ENCODE measurements at places on chromosomes 13 and 19.
A peak's percentile ranks its signal among the peaks of the same experiment; 100 is the strongest.

GRCh38 chr13:29109987-29110386 is 289.8 kb downstream of the MTUS2 start:
- DNase-seq, result no peak

DNA sequence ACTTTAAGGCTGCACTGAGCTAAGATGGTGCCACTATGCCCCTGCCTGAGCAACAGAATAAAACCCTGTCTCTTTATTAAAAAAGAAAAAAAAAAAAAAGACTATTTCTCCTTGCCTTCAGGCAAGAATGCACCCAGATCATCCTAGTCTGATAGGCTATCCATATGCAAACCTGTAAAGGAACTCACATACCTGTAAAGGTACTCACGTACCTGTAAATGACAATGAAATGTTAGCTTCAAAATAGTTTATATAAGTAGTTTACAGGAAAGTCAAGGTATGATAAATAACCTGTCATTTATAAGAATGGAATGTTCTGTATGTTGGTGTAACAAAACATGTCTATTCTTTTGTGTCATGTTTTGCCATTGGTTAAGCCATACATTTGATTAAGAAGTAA is 86.3 kb downstream of the PIBF1 start:
- no peak for DNase-seq

DNA sequence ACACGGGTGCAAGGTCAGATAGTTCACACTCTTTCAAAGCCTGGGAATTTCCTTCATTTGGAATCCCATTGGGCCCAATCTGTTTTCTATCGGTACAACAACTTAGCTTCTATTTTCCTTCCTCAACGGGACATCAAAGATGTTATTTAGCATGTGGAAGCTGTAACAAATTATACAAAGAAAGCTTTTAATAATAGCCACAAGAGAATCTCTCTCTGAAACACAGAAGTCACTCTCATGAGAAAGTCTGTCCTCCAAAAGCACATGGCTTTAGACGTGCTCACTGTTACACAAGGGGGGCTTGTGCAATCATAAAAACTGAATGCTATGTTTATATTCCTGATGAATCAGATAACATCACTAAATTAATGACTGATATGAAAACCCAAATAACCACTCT is 28.9 kb upstream of the CYSLTR2 start:
- DNase-seq, result no peak

DNA sequence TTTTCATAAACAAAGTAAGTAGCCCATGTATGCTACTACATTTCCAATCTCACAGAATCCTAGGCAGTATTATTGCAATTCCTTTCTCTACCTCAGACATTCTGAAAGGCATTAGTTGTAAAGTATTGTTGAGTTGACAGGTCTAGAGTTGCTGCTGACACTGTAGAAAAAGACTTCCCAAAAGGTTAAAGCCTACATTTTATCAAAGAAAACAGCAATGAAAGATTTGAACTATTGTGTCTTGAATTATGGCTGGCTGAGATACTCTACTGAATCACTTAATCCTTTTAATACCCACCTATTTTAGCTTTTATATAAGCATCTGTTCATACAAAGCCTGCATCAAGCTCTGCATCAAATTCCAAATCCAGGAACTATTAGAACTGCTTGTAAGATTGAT is 1082.0 kb downstream of the OLFM4 start:
- no peak for DNase-seq

- peak; percentile 55 for DNase-seq
Observed at GRCh38 chr13:87234981-87235380, 436.2 kb upstream of the SLITRK5 start.

DNA sequence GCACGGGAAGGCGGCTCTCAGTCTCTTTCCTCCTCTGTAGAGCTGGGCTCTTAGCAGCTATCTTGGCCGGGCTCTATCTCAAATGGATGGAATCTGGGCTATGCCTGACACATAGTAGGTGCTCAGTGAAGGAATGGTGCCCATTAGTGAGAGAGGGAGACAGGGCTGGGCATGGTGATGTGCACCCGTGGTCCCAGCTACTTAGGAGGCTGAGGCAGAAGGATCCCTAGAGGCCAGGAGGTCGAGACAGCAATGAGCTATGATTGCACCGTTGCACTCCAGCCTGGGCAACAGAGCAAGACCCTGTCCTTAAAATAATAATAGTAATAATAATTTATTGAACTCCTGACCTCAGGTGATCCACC is 14.7 kb downstream of the KLF2 start:
- no peak for DNase-seq

- no peak for DNase-seq
Observed at GRCh38 chr19:29089315-29089870, 123.6 kb downstream of the UQCRFS1 start.

DNA sequence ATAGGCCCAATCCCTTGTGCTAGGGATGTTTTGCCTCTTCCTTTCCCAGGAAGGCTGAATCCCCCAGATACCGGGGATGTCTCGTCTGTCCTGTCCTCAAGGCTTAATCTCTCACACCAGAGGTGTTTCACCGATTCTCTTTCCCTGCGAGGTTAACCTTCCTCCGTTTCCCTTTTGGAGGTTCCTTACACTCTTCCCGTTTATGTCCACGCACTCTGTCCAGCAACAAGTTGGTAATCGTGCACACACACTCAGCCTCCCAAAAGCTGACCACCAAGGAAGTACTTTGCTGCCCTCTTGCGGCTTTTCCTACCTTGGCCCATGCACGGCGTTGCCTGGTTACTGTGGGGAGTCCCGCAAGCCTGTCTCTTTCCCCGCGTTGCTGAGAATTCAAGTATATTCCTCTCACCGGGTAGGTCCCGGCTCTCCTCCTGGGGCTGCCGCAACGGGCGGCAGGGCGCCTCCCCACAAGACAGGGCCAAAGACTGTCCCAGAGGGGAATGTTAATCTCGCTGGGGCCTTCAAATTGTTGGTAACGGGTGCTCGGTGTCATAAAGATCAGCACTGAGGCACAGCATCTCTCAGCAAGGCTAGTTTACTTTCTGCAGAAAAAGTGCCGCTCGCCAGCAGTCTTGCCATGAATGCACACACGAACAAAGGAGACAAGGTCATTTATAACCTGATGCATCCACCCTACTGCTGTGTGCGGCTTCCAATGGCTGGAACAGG is 36.7 kb upstream of the CD177 start:
- DNase-seq, result no peak

- DNase-seq, result no peak
Observed at GRCh38 chr13:104530741-104531140, 1464.5 kb upstream of the SLC10A2 start.

DNA sequence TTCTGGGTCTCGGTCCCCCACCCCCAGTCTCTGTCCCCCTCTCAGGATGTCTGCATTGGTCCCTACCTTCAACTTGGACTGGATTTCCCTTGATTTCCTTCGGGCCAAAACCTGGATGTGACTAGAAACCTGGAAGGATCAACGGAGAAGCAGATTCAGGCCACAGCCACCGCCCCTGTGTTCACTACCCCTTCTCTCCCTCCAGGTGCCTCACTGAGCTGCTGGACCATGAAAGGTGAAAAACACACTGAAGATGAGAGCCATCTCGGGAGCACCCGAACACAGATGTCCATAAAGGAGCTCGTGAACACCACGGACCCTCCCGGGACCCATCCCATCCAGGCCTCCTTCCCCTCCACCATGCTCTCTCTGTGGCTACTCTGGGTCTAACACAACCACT is 5.0 kb downstream of the TEAD2 start:
- no peak for DNase-seq

DNA sequence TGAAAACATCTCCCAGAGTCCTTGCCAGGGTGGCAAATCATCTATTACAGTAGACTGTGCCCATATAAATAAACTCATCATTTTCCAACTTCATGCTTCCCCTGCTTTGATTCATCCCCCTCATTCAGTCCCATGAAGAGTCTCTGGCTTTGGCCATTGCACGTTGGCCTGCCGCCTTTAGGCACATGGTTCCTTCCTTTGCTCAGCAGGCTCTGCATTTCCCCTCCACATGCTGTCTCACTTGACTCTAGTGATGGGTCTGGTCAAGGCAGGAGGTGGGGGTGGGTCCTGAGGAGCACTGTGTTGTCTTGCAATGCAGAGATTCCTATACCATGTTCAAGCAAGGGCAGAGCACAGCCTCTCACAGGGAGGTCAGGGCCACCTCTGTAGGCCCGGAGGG is 48.8 kb upstream of the ARGLU1 start:
- no peak for DNase-seq
